SIG-M5 (cell line): ENCODE measurements at places on chromosomes 5 and 9.

- no peak for DNase-seq
Measured at GRCh38 chr9:121199921-121200320, 1.7 kb downstream of the RAB14 start.

- no peak for DNase-seq
Measured at GRCh38 chr5:87302061-87302460, 34.4 kb downstream of the RASA1 start.

DNA sequence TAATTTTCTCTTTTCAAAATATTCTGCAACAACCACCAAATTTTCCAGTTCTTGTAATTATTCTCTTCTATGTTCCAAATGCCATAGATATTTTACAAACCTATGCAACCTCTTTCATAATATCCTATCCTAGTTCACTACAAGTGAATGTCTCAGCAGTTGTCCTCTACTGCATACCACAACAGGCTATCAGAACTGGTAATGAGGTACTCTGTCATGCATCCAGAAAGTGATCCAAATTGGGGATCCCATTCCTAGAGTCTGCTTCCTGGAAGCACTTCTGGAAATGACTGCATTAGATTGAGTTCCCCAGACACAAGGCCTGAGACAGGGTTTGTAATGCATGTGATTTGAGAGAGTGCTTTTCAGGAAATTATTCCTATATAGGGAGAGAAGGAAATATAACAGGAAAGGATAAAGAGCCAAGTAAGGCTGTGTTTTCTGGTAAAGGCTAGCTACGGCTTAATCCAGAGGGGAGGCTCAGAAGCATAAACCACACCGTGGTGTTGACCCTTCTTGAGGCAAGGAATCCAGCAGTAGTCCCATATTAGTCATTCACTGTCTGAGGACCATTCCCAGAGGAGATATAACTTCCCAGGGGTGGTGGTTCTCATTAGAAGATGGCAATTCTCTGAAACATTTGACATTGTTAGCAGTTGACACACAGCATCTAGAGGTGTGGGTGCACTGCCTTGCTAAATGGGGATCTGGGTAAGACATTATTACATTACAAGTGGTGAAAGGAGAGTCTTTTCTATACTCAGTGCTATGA is 80.3 kb upstream of the FST start:
- DNase-seq: no peak

DNA sequence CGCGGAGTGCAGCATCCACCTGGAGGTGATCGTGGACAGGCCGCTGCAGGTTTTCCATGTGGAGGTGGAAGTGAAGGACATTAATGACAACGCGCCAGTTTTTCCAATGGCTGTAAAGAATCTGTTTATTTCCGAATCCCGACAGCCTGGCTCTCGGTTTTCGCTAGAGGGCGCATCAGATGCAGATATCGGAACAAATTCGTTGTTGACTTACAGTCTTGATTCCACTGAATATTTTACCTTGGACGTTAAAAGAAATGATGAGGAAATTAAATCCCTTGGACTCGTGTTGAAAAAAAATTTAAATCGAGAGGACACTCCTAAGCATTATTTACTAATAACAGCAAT is 611 bp downstream of the PCDHA3 start:
- DNase-seq: no peak

- no peak for DNase-seq
Measured at GRCh38 chr5:169279125-169279524, 21.8 kb downstream of the SLIT3 start.

DNA sequence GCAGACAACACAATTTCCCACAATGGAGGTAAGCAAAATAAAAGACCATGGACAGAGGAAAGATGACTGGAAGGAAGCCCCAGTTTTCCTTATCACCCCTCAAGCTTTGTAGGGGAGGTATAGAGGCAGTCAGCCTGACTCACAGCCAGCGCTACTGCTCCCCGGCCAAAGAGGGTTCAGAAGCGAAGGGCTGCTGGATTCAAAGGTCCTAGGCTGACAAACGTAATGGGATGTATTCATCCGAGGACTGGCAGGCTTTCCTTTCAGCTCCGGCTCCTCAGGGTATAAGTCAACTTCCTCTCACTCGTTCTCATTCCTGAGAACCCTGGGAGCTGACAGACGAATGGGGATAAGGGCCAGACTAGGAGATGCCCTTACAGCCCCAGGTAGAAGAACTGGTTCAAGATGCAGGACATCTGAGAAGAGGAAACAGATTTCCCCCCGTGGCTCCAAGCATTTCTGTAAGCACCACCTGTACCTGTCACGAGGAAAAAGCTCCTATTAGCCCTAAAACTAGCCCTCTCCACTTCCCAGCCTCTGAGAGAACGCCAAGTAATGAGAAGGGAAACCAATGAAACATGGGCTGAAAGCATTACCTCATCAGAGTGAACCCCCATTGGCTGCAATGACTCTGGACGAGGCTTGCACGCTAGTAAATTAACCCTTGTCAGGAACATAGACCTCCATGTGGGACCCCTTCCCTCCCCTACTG is 22.1 kb upstream of the FAM13B start:
- no peak for DNase-seq

DNA sequence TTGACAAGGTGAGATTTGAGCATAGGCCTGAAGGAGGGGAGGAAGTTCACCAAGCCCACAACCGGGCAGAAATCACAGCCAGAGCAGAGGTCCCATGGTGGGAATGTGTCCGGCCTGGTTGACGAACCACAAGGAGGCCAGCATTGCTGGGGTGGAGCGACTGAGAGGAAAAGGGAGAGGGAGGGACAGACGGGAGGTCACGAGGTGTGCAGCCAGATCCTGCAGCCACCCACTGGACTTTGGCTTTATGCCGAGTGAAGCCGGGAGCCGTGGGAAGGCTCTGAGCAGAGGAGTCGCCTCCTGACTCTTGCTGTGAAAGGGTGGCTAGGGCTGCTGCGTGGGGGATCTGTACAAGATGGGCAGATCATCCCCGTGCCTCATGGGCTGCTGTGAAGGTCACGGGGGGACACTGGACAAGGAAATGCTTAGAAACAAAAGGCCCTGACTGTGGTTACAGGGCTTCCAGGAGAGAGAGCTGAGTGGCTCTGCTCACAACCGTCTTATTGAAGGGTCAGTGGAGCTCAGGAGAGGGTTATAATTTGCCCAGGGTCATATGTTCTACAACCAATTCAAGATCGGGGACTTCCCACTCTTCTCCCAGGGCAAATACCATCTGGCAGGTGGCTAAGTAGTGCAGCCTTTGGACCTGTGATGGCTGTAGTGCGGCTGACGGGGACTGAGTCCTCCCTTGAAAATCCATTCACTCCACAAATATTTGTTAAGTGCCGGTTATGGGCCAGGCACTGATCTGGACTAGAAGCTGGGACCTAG is 15.6 kb upstream of the CD74 start:
- no peak for DNase-seq

DNA sequence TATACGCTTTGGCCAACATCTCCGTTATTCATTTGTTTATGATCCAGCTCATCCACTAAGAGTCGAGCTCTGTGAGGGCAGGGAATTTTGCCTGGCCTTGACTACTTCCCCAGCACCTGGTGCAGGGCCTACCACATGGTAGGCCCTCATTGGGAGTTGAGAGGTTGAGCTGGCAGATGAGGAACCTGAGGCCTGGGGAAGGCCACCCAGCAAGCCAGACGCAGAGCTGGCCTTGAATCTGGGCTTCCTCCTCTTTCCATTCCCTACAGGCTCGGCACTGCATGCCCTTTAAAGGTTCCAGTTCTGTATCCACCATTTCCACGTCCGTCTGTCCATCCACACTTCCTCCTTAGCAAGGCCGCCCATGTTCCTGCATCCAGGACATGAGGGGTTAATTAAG is 24.2 kb downstream of the KCNMB1 start:
- no peak for DNase-seq

DNA sequence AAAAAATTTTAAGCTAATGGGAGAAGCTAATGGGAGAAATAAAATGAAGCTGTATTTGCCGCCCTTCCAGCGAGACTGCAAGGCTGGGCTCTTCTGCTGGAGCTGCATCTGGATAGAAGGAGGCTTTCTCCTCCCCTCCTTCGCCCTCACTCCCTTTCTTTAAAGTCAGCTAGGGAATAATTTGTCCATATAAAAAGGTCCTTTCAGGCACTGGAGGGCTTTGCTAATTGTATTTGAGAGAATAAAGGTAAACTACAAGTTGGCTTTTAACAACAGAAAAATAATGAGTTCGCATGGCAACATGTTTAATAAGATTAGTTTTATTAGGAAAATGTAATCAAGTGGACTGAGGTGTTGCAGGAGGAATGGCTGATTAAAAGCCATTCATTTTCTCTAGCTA is 41.3 kb downstream of the NPR3 start:
- DNase-seq: no peak

DNA sequence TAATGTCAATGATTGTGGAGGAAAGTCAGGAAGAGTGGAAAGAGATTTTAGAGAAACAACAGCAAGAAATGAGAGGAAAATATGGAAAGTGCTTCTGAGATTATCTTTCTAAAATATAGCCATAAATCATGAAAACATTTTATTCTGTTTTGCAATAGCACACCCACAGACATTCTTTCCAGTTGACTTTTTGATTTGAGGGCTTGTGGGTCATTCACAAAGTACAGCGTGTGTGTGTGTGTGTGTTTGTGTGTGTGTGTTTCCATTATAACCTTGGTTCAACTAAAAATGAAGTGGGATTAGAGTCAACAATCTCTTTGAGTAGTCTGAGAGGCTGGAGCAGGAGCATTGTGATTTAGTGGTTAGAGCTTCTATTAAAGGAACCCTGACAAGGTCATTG is 116.6 kb upstream of the GAS1 start:
- DNase-seq: no peak

DNA sequence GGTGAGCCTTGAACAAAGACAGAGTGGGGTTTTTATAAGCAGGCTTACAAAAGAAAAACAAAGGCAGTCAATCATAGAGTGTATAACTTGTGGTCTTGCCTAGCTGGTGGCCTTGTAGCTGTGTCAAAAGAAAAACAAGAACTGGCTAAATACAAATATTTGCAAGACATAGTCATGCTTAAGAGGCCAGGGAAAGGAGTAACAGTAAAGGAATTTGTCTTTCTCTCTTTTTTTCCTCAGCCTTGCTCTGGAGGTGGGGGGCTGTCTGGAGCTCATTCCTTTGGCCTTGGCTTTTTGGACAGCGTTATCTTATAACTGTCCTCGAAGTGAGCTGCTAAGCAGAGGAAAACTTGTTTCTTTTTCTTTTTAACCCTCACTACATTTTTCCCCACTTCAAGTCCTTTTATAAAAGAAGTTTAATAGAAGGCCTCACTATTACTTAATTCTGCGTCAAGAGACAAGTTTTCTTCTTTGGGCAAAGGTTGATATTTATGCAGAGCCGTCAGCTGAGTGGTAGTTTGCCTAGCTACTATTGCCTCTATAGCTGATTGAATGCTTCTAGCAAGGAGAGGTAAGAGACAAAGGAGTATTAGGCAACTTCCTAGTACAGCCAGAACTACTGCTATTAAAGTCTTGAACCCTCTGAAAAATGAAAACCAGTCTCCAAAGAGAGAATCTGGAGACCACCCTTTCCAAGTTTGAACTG is 14.3 kb downstream of the CEL start:
- DNase-seq: no peak

DNA sequence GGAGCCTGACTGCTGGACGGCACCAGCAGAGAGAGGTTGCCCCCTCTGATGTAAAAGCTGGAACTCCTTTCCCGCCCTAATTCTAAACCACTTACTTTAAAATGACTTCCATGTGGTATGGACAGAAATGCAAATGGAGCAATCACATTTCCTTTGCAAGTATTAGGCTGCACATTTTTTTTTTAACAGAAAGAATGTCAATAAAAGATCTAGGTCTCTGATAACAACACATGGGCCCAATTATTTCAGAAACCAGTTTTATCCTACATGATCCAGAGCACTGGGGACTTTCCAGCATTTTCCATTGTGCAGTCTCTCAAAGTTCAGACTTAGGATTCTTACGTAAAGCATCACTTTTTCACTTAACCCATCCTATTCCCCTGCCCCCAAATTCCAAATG is 203.7 kb downstream of the NXNL2 start:
- DNase-seq: no peak

DNA sequence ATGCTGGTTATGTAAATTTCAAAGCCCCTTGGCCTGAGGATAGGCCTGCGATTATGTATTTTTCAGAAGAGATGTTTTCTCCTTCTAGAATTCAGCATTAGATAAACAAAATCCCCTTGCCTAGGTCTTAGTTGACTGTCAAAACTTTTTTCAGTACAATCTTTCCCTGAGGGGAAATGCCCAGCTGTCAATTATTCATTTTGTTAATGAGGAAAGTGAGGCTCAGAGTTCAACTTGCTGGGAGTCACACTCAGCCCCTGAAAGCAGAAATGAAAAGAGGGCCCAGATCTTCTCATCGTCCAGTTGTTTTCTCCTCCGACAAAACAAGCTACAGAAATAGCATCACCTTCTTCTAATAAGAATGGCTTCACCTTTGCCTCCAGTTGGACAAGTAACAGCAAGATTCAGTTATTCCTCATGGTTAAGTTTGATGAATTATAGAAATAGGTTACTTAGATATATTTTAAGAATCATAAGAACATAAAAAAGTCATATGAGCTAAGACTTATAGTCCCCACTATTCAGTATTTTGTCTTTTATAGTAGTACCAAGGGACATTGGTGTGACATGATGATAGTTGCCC is 627.1 kb upstream of the WWC1 start:
- no peak for DNase-seq

DNA sequence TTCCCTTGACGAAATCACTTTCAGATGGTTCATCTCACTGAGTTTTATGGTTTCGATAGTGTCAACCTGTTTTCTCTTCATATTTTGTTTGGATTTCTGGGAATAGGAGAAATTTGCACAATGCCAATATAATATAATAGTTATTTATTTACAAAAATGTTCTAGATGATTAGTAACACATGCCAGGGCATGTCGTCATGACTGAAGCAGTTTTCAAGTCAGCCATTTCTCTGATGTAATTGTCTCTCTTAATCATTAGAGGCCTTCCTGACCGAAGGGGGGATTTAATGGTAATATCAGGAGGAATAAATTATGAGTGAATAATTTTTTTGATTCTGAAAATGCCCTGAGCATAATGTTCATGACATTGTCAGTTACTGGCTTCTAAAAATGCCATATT is 246.5 kb upstream of the ATP10B start:
- no peak for DNase-seq
